ENCODE measurements at places on chromosomes 2 and 18.

DNA sequence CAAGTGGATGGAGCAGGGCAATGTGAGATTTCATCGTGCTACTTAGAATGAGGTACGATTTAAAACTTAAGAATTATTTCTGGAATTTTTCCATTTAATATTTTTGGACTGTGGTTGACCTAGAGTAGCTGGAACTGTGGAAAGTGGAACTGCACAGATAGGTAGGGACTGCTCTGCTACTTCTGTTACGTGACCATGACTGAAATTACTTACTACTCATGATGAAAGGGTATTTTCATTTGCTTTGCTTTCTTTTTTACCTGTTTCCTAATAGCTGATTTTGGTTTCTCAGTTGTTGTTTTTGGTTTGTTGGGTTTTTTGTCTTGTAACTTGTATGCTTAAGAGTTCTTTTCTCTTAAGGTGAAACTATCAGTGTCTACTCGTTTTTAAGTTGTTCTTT lies 11.4 kb downstream of the UBE2E3 start:
- no peak for DNase-seq

DNA sequence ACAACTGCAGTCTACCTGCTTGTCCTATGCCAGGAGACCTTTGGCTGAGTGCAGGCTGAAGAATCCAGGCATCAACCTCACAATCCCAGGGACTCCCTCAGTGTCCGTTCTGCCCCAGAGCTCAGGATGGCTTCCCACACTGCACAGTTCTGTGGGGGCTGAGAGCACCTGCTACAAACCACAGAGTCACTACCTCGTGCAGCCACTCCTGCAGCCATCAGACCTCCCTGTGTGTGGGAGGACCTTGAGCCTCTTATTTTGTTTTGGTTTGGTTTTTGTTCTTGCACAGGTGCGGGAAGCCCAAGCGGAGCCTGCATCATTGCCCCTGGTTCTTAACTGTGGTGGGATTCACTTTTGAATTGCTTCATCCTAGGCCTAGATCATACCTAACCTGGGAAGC lies 31.0 kb downstream of the NAT8 start:
- DNase-seq = no peak

GRCh38 chr2:9599430-9599829 lies 31.4 kb downstream of the YWHAQ start:
- DNase-seq = no peak

- DNase-seq = no peak
These were observed 59.3 kb upstream of the RFX8 start for GRCh38 chr2:101534149-101534611.

DNA sequence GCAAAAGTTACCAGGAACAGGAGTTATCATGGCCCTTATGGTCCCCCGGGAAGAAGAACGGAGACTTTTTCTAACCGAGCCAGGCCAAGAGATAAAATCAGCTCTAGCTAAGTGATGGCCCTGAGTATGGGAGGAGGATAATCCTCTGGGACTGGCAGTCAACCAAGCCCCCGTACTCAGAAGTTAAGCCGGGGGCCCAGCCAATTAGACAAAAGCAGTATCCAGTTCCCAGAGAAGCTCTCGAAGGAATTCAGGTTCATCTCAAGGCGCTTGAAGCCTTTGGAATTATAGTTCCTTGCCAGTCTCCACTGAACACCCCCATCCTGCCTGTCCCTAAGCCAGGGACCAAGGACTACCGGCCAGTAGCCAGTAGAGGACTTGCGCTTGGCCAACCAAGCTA lies 365.3 kb upstream of the TCF4 start:
- DNase-seq = no peak

DNA sequence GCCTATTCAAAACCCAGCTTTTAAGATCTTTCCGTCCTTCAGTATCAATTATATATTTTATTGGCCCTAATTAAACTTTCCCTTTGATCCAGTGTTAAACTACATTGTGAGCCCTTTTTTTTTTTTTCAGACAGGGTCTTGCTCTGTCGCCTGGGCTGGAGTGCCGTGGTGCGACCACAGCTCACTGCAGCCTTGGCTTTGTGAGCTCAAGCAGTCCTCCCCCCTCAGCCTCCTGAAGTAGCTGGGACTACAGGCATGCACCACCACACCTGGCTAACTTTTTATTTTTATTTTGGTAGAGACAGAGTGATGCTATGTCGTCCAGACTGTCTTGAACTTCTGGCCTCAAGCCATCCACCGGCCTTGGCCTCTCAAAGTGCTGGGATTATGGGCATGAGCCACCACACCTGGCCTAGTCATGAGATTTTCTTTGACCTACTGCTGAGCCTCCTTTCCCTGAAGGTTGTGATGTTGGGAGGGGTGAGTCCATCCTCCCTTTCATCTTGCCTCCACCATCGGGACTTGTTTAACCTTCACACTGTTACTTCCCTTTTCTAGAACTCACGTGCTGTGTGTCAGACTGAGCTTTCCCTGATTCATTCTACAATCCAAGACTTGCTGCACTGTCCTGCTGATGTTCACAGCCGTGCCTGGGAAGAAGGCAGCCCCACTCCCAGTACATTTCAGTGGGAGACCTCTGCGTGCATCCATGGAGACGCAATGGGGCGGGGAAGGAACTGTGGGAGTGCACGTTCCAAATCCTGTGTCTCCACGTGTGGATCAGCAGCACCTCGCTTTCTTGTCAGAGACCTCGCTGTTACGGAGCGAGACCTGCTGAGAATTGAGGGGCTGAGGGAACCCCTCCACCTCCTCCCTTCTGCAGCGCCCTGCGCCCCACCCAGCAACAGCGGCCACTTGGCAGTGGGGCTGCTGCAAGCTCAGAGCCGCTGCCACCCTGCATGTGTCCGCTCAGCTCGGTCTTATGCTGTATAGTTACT lies 10.8 kb downstream of the OXER1 start:
- no peak for DNase-seq

DNA sequence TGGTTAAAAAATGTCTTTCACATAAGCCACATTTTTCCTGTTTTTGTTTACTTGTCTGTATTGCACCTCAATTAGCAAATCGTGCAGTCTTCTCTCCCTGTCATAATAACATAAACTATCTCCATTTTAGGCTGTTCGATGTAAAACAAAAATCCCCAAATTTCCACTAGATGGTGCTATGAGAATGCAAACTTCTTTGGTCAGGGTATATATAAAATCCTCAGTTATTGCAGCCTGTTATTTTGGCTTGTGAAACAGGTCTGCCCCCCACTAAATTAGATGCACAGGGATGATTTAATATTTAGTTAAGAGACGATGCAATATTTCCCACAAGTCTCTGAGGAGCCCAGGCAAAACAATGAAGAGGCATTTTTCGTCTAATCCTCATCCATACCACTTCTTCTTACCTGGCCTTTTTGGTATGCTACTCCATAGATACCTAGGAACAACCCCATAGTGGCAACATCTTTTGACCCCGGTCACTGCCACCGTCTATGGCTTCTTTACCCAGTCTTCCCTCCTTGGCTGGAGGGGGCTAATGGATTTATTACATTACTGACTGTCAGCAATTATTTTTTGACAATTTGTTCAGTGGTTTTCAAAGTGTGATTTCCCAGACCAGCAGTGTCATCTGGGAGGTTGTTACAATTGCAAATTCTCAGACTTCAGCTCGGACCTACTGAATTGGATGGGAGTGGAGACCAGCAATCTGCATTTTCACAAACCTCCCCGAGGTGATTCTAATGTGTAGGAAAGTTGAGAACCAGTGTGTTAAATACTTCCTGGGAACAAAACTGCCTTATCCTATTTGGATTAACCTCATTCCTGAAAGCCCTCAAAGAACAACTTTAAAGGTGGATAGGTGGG lies 117.4 kb upstream of the CWC22 start:
- no peak for DNase-seq
